T-helper 9 cell (primary cell): ENCODE measurements at places on chromosomes 4 and X.

- DNase-seq, result no peak
These were observed 58.1 kb downstream of the LINC00632 start for GRCh38 chrX:140767646-140768045.

GRCh38 chrX:34629572-34629971 lies 27.5 kb downstream of the TMEM47 start:
- no peak for DNase-seq

- DNase-seq, result no peak
These were observed 520.4 kb downstream of the NLGN4X start for GRCh38 chrX:5708251-5708650.

DNA sequence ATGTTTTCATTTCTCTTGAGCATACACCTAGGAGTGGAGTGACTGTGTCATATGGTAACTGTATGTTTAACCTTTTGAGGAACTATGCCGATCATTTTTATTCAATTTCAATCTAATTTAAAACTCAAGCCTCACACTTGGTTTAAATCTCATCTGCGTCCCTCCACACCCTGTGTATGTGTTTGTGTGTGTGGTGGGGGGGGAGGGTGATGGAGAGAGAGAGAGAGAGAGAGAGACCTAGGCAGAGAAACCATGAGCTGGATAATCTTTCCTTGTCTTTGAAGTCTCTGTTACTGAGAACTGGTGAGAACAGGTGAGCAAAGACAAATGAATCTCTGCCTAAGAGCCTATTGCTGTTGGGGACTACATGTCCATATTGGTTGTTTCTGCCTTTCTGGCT lies 105.0 kb downstream of the ARHGAP24 start:
- DNase-seq, result no peak

GRCh38 chrX:107775000-107775733 lies 420 bp downstream of the TSC22D3 start:
- no peak for DNase-seq

- no peak for DNase-seq
These were observed 24.4 kb downstream of the FRAS1 start for GRCh38 chr4:78081541-78081940.

- no peak for DNase-seq
These were observed 115.8 kb downstream of the AFF1 start for GRCh38 chr4:87050596-87050995.

DNA sequence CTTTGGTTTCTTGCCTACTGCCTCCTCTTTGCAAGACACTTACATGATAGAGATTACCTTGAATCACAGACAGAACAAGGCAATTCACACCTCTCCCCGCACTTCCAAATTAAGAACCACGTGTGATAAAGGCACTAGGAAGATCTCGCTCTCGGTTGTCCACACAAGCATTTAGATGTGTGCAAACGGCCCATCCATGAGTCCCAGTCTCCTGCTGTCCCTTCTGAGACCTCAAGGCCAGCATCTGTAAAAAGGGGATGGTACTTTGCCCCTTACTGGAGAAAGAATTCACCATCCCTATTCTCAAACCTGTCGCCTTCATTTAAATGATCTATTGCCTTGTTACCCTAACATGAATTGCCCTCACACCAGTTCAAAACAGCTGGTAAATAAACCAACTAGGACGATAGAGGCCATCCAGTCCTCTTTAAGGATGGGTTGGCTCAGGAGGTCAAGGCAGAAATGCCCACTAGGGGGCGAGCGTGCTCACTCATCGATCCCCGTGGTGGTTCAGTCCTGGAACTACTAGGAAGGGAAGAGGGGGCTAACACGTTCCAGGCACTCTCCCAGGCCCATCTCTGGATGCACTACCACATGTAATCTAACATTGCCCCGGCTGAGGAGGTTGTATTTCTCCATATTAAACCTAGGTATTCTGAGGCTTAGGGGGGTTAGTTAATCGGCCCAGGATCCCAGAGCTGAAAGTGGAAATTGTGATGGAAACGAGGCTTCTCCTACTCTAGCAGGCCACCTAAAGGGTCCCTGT lies 95.8 kb downstream of the DHX15 start:
- DNase-seq, result peak; percentile 33

DNA sequence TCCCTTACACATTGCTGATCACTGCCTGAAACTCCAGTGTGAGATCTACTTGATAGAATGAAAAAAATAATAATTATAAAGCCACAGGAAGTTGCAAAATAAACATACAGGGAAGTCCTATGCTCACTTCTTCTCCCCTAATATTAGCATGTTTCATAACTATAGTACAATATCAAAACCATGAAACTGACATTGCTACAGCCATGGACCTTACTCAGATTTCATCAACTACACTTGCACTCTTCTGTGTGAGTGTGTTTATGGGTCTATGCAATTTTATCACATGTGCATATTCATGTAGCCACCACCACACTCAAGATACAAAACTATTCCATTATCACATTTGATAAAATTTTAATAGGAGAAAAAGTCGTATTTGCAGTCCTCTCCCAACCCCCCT lies 57.3 kb downstream of the SPINK2 start:
- no peak for DNase-seq

DNA sequence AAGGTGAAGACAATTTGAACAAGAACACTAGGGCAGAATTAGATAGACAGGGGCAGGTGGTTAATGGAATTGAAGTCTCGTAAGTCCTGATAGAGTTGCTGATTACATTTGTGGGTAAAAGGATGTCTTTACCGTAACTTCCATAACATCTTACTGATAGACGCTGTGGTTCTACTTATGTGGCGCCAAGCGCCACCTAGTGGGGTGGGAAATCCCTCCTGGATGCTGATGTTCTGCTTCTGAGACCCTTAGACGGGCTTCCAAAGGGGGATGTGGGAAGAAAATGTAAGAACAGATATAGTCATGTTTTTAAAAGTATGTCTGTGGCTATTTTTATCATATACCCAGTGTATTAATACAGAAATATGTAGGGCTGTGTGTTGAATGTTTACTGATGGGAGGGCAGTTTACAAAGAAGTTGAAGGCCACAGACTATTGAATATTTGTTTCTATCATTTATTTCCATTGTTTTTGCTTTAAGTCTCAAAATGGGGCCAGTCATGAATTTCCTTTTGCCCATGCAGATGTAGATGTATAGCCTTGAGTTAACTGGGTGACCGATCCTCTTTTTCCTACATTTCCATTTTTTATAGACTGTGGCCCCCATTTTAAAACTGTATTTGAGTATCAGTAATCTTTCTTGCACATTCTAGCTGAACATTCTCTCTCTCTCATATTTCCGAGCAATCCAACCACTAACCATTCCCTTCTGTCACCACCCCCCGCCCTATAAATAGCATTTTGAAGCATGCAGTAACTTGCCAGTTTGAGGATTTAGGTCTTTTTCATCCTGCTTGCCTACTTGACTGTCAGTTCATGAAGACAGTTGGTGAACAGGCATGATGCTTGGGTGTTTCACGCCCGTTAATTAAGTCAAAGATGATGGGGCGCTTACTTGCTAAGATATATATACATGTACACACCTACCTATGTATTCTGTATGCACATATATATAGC lies 12.1 kb upstream of the TLR8 start:
- peak; percentile 19 for DNase-seq

- DNase-seq, result no peak
These were observed 4.5 kb downstream of the CXXC4 start for GRCh38 chr4:104490096-104490769.

DNA sequence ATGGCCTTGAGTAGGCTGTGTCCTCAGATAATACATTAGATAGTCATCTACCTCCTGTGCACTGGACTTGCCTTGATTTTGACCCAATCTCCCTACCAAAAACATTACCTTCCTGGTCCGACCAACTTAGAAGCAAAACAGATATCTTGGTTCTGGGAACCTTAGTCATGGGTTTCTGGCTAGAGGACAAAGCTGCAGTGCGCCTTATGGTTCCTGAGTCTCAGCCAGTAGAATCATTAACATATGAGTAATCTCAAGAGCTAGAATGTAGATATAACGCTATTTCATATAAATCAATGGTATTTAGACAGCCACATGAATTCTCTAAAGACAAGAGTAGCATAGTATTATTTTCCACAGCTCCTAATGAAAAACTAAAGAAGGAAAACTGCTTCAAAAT lies 83.1 kb downstream of the GRIA3 start:
- DNase-seq, result no peak

DNA sequence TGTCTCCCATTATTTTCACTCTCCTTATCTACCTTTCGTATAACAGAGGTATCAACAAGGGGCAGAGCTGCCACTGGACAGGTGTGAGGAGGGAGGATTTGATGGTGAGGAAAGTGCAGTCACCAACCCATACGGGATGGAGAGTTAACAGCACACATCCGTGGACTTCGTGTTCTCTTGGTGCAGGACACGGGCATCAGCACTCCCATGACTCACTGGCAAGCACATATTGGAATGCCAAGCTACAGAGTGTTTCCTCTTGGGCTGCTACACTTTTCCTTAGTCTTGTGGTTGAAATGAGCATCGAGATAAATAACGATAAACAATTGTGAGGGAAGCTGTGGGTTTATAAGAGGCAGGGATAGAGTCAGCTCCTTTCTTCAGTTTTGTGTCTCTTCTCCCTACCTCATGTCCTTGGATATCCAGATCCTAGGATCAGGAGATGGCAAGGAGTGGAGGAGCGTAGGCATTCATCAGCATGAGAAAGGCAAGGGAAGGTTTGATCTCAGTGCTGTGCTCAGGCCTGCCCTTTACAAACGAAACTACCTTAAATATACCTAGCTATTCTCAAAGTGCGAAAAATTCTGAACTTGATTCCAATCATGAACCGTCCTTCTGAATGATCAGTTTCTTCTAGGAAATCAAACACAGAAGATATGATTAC lies 96.3 kb downstream of the ZNF827 start:
- no peak for DNase-seq
